ENCODE measurements at places on chromosomes 4 and X. TPM values are rescaled to one million over a fixed set of nuclear protein-coding genes. Genes with fewer than 3 reads are reported as not detected.

Gene PDGFC
- total RNA-seq: 22.5 TPM

Gene MAGEE2
- total RNA-seq: not detected

Gene NAP1L3
- 10.1 TPM for total RNA-seq

Gene PAGE5
- 1.2 TPM for total RNA-seq

Gene MTM1
- total RNA-seq: 3.8 TPM

Gene OGT
- 243 TPM for total RNA-seq

DNA sequence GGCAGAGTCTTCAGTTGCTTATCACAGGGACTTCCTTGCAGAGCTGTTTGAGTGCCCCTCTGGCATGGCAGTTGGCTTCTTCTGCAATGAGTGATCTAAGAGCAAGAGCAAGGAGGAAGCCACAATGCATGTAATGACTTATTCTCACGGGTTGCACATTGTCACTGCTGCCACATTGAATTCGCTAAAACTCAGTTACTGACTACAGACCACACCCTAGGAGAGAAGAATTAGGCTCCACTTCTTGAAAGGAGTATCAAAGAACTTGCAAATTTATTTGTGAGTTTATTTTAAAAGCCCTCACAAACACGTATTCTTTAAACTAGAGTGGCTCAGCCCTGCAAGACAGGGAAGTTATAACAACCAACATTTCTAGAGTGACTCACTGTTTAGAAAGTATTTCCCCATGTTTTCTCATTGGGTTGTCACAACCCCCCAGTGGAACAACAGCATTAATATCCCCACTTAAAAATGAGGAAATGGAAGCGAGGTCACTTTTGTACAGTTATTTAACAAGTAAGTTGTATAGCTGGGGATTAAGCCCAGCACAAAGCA, 32.4 kb upstream of the RBPJ start:
- no peak overlapping the region for H3K4me3 ChIP-seq
- H3K27ac ChIP-seq: no peak overlapping the region
- H3K36me3 ChIP-seq: no peaks in the 10 kb centered on the region
- H3K27me3 ChIP-seq: no peaks in the 10 kb centered on the region
- no peaks in the 10 kb centered on the region for H3K4me1 ChIP-seq

DNA sequence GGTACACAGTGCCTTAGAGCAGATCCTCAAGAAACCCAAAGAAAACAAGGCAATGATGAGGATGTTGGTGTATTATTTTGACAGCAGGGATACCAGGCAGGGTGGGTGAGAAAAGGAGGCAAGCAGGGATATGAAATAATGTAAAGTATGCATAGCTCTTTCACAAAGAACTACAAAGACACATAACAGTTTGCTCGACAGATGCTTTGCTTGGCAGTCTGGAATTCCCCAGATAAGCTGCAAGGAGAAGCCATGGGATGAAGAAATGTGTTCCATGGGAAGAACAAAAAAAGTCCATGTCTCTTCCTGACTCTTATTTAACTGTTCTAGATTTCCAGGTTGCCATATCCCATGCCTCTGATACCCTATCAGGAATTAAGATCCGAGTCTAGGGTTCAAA, 75.4 kb downstream of the FAM13A start:
- no peak for DNase-seq
- no peaks in the 10 kb centered on the region for H3K27me3 ChIP-seq
- no peak overlapping the region for H3K4me3 ChIP-seq
- no peaks in the 10 kb centered on the region for H3K36me3 ChIP-seq

GRCh38 chrX:16096141-16096540, 27.2 kb upstream of the GRPR start:
- H3K4me3 ChIP-seq: no peak overlapping the region
- no peaks in the 10 kb centered on the region for H3K36me3 ChIP-seq
- no peak overlapping the region for H3K27ac ChIP-seq
- H3K4me1 ChIP-seq: no peaks in the 10 kb centered on the region
- H3K27me3 ChIP-seq: no peaks in the 10 kb centered on the region

DNA sequence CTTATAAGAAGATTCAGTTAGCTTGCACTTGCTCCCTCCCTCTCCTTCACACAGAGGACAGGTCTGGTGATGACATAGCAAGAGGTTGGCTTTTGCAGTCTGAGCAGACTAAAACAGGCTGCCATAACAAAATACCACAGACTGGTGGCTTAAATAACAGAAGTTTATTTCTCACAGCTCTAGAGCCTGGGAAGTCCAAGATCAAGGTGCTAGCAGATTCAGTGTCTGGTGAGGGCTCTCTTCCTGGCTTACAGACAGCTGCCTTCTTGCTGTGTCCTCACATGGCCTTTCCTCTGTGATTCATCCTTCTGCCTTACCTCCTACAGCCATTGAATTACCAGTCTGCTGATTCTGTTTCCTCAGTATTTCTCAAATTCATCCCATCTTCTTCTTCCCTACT, 13.1 kb downstream of the RP2 start:
- peaks cover 4% of the 10 kb centered on the region for H3K27me3 ChIP-seq
- no peak for DNase-seq
- H3K36me3 ChIP-seq: no peaks in the 10 kb centered on the region
- H3K27ac ChIP-seq: no peak overlapping the region
- no peaks in the 10 kb centered on the region for H3K4me1 ChIP-seq

GRCh38 chr4:39464886-39465501, 6.1 kb downstream of the LIAS start:
- H3K27ac ChIP-seq: no peak overlapping the region
- no peaks in the 10 kb centered on the region for H3K27me3 ChIP-seq
- DNase-seq: no peak
- no peak overlapping the region for H3K4me3 ChIP-seq

DNA sequence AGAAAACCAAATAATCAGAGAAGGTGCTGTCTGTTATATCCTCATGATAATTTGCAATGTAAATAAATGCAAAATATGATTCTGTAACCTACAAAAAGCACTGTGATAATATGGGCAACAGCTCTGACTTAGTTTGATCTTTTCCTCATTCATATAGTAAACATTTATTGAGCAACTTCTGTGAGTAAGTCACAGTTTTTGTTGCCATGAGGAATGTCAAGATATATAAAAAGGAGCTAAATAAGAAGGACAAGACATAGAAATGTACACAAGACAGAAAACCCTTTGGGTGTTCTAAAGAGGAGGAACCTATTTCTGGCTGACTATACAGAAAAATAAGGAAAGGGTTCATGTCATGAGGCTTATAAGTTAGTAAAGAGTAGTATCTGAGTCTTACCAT, 44.3 kb downstream of the ARSJ start:
- no peak overlapping the region for H3K27ac ChIP-seq

GRCh38 chr4:126661194-126661593, 971.6 kb upstream of the INTU start:
- DNase-seq: no peak
- no peaks in the 10 kb centered on the region for H3K36me3 ChIP-seq
- H3K4me1 ChIP-seq: no peaks in the 10 kb centered on the region
- no peak overlapping the region for H3K4me3 ChIP-seq

GRCh38 chr4:41119867-41120295, 94.5 kb downstream of the APBB2 start:
- H3K27me3 ChIP-seq: no peaks in the 10 kb centered on the region
- H3K4me3 ChIP-seq: no peak overlapping the region
- no peaks in the 10 kb centered on the region for H3K4me1 ChIP-seq
- H3K27ac ChIP-seq: peak overlapping the region; percentile 79
- H3K36me3 ChIP-seq: no peaks in the 10 kb centered on the region

DNA sequence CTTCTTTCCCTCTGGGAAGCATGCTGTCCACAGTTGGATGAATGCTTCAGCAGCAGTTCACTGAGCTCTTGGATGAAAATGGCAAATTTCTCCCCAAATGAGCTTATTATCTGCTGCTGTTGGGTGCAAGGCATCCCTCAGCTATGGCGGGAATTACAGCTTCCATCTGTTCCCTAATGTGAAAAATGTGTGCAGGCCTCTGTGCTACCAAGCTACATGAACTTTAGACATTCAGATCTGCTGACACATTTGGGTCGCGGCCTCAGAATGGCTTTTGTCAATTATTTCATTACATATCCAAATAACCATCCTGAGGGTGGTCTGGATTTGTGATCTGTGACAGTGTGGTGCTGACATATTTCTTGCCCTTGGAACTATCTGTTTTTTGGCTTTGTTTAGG, 119.5 kb upstream of the SCML1 start:
- H3K36me3 ChIP-seq: no peaks in the 10 kb centered on the region
- H3K27me3 ChIP-seq: no peaks in the 10 kb centered on the region
- H3K4me3 ChIP-seq: no peak overlapping the region
- no peaks in the 10 kb centered on the region for H3K4me1 ChIP-seq
- DNase-seq: no peak
- no peak overlapping the region for H3K27ac ChIP-seq

DNA sequence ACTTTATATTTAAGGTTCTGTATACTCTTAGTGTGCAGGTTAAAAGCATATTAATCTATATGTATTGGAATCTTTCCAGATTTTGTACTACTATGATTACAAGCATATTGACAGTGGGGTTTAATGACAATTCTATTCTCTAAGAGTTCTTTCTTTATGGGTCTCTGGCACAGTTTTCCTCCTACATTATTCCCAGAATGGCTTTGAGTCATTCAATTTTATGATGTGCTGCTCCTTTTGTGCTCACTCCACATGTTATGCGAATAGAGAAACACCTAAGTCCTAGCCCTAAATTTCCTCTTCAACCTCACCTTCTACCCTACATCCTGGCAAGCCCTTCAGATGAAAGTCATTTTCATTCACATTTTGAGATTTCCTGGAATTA, 209.9 kb upstream of the DIAPH2 start:
- no peak for DNase-seq
- no peak overlapping the region for H3K4me3 ChIP-seq
- no peaks in the 10 kb centered on the region for H3K36me3 ChIP-seq
- no peaks in the 10 kb centered on the region for H3K4me1 ChIP-seq
- H3K27ac ChIP-seq: no peak overlapping the region
- H3K27me3 ChIP-seq: no peaks in the 10 kb centered on the region

GRCh38 chrX:135481696-135482179, 38.7 kb upstream of the INTS6L start:
- no peak overlapping the region for H3K27ac ChIP-seq
- H3K4me3 ChIP-seq: no peak overlapping the region
- no peaks in the 10 kb centered on the region for H3K27me3 ChIP-seq
- no peaks in the 10 kb centered on the region for H3K4me1 ChIP-seq
- no peak for DNase-seq

- H3K4me1 ChIP-seq: no peaks in the 10 kb centered on the region
- no peaks in the 10 kb centered on the region for H3K36me3 ChIP-seq
- H3K27me3 ChIP-seq: no peaks in the 10 kb centered on the region
- no peak for DNase-seq
These were observed 85.4 kb downstream of the FAM13A start for GRCh38 chr4:88971536-88971935.

GRCh38 chr4:42632653-42633382, 24.1 kb downstream of the ATP8A1 start:
- DNase-seq: no peak
- no peak overlapping the region for H3K27ac ChIP-seq
- no peaks in the 10 kb centered on the region for H3K36me3 ChIP-seq
- no peaks in the 10 kb centered on the region for H3K27me3 ChIP-seq
- no peak overlapping the region for H3K4me3 ChIP-seq
- no peaks in the 10 kb centered on the region for H3K4me1 ChIP-seq

GRCh38 chr4:139984471-139984870, 169.5 kb downstream of the MAML3 start:
- H3K36me3 ChIP-seq: no peaks in the 10 kb centered on the region
- no peak for DNase-seq
- peak overlapping the region; percentile 34 for H3K27ac ChIP-seq
- H3K4me3 ChIP-seq: no peak overlapping the region

DNA sequence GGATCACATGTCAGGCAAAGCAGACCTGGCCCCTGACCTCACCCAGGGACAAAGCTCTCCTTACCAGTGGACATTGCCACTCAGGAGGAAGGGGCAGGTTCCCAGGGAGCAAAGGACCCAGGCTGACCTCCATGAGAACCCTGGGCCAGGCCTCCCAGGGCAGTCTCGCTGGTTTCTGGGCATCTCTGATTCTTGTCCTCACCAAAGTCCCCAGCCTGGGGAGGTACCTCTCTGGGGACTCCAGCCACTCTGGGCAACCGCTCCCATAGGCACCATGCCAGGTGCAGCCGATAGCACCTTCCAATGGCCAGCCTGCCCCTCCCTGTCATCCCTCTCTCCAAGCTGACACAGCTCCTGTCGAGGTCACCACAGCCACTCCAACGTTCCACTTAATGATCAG, 7.9 kb downstream of the EVC2 start:
- H3K27me3 ChIP-seq: no peaks in the 10 kb centered on the region
- H3K4me1 ChIP-seq: no peaks in the 10 kb centered on the region
- H3K36me3 ChIP-seq: no peaks in the 10 kb centered on the region
- DNase-seq: no peak
- H3K27ac ChIP-seq: no peak overlapping the region
- H3K4me3 ChIP-seq: no peak overlapping the region

DNA sequence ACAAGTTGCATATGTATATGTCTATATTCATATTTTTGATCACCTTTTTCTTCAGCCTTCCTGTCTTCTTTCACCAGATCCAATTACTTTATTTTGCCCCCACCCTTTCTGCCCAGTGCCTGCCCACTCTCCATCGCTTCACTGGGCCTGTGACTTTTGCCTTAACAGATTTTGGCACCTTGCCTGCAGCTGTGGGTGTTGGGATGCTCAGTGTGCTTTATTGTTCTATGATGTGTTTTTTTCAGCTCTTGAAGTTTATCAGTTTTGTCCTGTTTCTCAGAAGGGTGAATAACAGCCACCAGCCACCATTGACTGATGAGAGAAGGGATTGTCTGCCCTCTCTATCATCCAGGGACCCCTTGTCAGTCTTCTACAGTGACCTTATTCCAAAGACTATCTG, 77.2 kb upstream of the GALNT7 start:
- no peak overlapping the region for H3K4me3 ChIP-seq
- DNase-seq: no peak
- H3K36me3 ChIP-seq: no peaks in the 10 kb centered on the region
- no peaks in the 10 kb centered on the region for H3K4me1 ChIP-seq
- H3K27me3 ChIP-seq: no peaks in the 10 kb centered on the region

GRCh38 chr4:64538219-64538618, 129.0 kb upstream of the TECRL start:
- no peak for DNase-seq
- H3K36me3 ChIP-seq: no peaks in the 10 kb centered on the region
- no peak overlapping the region for H3K4me3 ChIP-seq
- H3K27ac ChIP-seq: no peak overlapping the region
- no peaks in the 10 kb centered on the region for H3K4me1 ChIP-seq

Measured in uterus (tissue), 4 donors.